Ascending aorta (tissue), 2 donors: ENCODE measurements at places on chromosomes 4 and X. TPM values are rescaled to one million over a fixed set of nuclear protein-coding genes. Genes with fewer than 3 reads are reported as not detected.

FANCB gene
- total RNA-seq: not detected

CCNQ gene
- total RNA-seq: 52.7 TPM

ADH1A gene
- not detected for total RNA-seq

ADAM29 gene
- total RNA-seq: not detected

BMX gene
- 1.3 TPM for total RNA-seq

DAPP1 gene
- not detected for total RNA-seq

MFSD8 gene
- total RNA-seq: 26.3 TPM

PRSS12 gene
- total RNA-seq: not detected

RTL3 gene
- total RNA-seq: not detected

TLR1 gene
- 1.1 TPM for total RNA-seq

CSTF2 gene
- total RNA-seq: 1.1 TPM

CT47C1 gene
- not detected for total RNA-seq

GRCh38 chr4:38454284-38454683 is 209.7 kb upstream of the KLF3 start:
- no peak for DNase-seq
- H3K4me1 ChIP-seq: peaks cover 4% of the 10 kb centered on the region
- H3K4me3 ChIP-seq: no peak overlapping the region
- H3K27ac ChIP-seq: no peak overlapping the region
- H3K36me3 ChIP-seq: no peaks in the 10 kb centered on the region

DNA sequence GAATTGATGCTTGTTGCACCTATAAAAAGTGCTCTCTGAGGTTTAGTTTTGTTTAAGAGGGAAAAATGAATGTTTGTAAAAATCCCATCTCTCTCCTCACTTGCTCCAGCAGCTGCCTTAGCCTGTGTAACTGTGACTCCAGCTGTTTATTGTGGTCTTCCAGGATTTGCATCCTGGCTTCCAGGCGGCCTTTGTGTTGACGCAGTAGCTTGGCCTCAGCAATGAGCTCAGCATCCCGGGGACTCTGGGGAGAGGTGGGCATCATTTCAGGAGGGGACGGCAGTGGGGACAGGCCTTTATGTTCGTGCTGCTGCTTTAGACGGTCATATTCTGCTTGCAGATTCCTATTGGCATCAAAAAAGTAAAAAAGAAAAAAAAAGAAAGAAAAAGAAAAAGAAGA is 75.3 kb upstream of the FTHL17 start:
- H3K27ac ChIP-seq: no peak overlapping the region
- H3K27me3 ChIP-seq: no peaks in the 10 kb centered on the region
- no peak for DNase-seq
- no peak overlapping the region for H3K4me3 ChIP-seq
- H3K36me3 ChIP-seq: peaks cover 4% of the 10 kb centered on the region
- H3K4me1 ChIP-seq: no peaks in the 10 kb centered on the region

- H3K4me1 ChIP-seq: no peaks in the 10 kb centered on the region
- H3K36me3 ChIP-seq: no peaks in the 10 kb centered on the region
- no peaks in the 10 kb centered on the region for H3K27me3 ChIP-seq
- no peak overlapping the region for H3K27ac ChIP-seq
Measured at GRCh38 chrX:45300638-45301037, 100.0 kb upstream of the DIPK2B start.

DNA sequence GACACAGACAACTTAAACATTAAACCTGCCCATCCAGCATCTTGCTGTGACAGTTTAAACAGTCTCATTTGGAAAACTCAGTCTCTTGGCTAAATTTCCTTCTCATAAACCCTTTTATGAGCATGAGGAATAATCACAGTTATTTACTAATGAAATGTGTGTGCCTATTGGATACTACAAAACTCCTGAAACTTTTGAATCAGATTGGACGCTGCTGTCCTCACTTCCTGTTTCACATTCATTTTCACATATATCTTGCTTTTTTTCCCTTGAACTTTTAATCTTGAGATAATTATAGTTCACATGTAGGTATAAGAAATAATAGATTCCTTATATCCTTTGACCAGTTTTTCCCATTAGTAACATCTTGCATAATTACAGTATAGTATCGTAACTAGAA is 111.7 kb downstream of the CDKL5 start:
- H3K4me3 ChIP-seq: no peak overlapping the region
- H3K4me1 ChIP-seq: no peaks in the 10 kb centered on the region
- H3K27ac ChIP-seq: no peak overlapping the region
- H3K27me3 ChIP-seq: no peaks in the 10 kb centered on the region
- no peaks in the 10 kb centered on the region for H3K36me3 ChIP-seq

DNA sequence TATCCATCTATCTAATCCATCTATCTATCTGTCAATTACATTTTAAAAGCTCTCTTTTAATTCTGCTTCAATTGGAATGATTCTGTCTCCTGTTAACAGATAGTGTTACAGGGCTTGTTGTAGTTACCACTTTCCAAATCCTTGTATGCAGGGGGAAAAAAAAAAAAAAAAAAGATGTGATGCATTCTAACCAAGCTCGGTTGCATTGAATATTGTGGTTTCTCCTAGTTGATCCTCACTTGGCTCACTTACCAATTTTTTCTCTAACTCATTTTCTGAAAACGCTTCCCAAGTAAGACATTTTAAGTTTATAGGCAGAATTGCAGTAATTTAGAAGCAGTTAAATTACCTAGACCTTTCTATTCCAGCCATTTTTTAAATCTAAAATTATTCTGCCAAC is 327.9 kb upstream of the PITX2 start:
- H3K27ac ChIP-seq: no peak overlapping the region
- no peaks in the 10 kb centered on the region for H3K4me1 ChIP-seq
- H3K4me3 ChIP-seq: no peak overlapping the region
- no peaks in the 10 kb centered on the region for H3K27me3 ChIP-seq

- no peaks in the 10 kb centered on the region for H3K36me3 ChIP-seq
- no peak overlapping the region for H3K27ac ChIP-seq
- peaks cover 12% of the 10 kb centered on the region for H3K27me3 ChIP-seq
- peaks cover 12% of the 10 kb centered on the region for H3K4me1 ChIP-seq
Measured at GRCh38 chr4:118356731-118357130, 3.9 kb upstream of the PRSS12 start.

GRCh38 chrX:97995834-97996233 is 1112.1 kb downstream of the RPA4 start:
- no peaks in the 10 kb centered on the region for H3K4me1 ChIP-seq
- no peak overlapping the region for H3K4me3 ChIP-seq
- no peak for DNase-seq
- no peak overlapping the region for H3K27ac ChIP-seq

GRCh38 chr4:153758136-153758535 is 1.7 kb downstream of the RNF175 start:
- no peaks in the 10 kb centered on the region for H3K4me1 ChIP-seq
- H3K4me3 ChIP-seq: no peak overlapping the region
- no peaks in the 10 kb centered on the region for H3K36me3 ChIP-seq
- DNase-seq: no peak

- no peak for DNase-seq
- H3K27ac ChIP-seq: no peak overlapping the region
- H3K4me1 ChIP-seq: no peaks in the 10 kb centered on the region
- no peak overlapping the region for H3K4me3 ChIP-seq
- H3K27me3 ChIP-seq: no peaks in the 10 kb centered on the region
Measured at GRCh38 chr4:155906554-155907247, 3.2 kb downstream of the TDO2 start.

DNA sequence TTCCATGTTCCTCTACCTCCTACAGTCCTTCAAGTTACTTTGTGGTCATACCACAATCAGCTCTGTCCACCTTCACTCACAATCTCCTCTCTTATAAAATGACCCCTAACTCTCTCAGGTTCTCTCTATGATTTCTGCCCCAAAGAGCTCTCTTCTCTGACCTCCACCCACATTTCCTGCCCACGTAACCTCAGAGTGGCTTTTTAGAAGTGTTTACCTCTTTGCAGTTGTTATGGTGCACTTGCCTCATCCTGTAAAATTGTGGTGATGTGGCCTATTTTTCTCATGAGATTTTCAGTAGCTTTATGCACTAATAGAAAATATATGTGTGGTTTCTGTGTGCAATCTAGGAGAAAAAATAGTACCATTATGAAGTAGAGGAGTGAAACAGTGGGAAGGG is 215.8 kb downstream of the PACRGL start:
- no peak overlapping the region for H3K27ac ChIP-seq
- H3K4me3 ChIP-seq: no peak overlapping the region
- H3K4me1 ChIP-seq: no peaks in the 10 kb centered on the region
- H3K36me3 ChIP-seq: no peaks in the 10 kb centered on the region
- DNase-seq: no peak

DNA sequence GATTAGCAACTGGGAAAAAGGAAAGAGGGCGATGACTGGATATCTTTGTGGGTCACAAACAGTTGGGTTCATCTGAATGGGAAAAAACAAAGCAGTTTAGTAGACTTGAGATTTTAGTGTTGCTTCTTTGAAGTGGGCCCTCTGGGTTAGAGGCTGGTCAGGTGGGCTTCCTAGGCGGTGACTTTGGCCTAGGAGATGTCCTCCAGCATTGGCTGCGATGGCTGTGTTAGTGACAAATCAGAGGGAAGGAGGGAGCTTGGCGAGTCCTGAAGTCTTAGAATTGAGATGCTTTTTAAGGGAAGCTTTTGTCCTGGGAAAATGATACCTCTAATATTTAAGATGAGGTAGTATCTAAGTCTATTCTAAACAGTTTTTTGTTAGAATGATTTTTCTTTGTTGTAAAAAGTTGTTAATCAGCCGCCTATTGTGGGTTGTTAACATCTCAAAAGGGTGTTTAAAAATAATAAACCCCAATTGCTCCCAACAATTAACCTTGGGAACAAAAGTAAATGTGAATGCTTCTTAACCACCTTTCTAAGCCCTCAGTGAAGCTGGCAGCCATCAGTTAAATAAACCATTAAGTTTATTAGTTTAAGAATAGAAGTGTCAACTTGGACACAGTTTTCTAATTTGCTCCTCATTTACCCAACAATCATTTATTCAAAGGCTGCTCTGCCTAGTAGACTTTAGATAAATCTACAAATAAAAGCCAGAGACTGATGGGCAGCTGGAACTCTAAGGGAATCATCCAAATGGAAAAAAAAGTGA is 31.7 kb downstream of the DLG3 start:
- H3K36me3 ChIP-seq: no peaks in the 10 kb centered on the region
- peak overlapping the region; percentile 69 for H3K27ac ChIP-seq
- no peak for DNase-seq
- H3K4me3 ChIP-seq: no peak overlapping the region
- H3K4me1 ChIP-seq: peaks cover 15% of the 10 kb centered on the region

DNA sequence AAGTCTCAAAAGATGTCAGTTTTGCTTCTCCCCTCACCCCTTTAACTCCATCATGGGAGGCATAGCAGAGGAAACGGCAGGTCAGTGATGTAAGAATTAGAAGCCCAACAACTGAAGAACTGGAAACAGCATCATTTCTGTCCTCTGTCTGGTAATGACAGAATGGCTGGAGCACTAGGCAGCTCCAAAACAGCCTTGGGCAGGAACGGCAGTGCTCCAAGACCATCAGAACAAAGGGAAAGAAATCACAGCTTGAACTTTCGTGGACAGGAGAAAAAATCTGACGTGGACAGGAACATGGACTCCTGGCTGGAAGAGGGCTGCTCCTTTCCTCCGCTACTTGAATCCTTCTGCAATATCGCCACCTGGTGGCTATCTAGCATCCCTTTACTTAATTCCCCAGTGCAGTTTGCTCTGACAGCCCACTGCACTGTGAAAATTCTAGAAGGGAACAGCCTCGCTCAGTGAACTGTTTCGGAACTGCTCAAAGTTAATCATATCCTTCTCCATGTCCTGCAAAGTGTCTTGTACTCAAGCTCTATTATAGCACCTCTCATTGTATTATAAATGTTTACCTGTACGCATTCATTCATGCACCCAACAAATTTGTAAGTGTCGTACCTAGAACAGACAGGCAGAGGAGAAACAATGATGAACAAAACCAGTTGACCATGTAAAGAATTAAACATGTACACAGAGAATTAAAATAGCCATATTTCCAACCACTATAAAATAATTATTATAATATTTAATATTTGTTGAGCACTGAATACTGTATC is 20.4 kb downstream of the SLC25A53 start:
- H3K27ac ChIP-seq: peak overlapping the region; percentile 60
- H3K4me1 ChIP-seq: no peaks in the 10 kb centered on the region
- no peaks in the 10 kb centered on the region for H3K27me3 ChIP-seq
- peak overlapping the region; percentile 24 for H3K4me3 ChIP-seq
- no peaks in the 10 kb centered on the region for H3K36me3 ChIP-seq

GRCh38 chrX:123504630-123505270 is 228.1 kb downstream of the THOC2 start:
- no peak overlapping the region for H3K27ac ChIP-seq

DNA sequence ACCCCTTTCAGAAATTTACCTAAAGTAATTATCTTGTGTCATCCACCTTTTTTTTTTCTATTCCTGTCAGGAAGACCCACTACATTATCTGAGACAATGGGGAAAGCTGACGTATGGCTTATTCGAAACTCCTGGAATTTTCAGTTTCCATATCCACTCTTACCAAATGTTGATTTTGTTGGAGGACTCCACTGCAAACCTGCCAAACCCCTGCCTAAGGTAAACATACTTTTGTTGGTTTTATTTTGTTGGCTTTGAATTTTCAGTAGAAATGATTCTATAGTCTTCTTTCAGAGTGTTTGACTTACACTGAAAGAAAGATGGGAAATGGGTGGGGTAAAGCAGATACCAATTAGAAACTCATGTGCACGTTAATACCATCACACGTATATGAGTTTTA is 2.2 kb downstream of the UGT2B7 start:
- no peak for DNase-seq
- H3K36me3 ChIP-seq: no peaks in the 10 kb centered on the region
- no peak overlapping the region for H3K4me3 ChIP-seq
- no peak overlapping the region for H3K27ac ChIP-seq
- no peaks in the 10 kb centered on the region for H3K27me3 ChIP-seq

- no peaks in the 10 kb centered on the region for H3K27me3 ChIP-seq
- H3K27ac ChIP-seq: no peak overlapping the region
- no peaks in the 10 kb centered on the region for H3K36me3 ChIP-seq
- no peak overlapping the region for H3K4me3 ChIP-seq
Measured at GRCh38 chrX:46547857-46548256, 2.6 kb upstream of the ZNF674 start.

DNA sequence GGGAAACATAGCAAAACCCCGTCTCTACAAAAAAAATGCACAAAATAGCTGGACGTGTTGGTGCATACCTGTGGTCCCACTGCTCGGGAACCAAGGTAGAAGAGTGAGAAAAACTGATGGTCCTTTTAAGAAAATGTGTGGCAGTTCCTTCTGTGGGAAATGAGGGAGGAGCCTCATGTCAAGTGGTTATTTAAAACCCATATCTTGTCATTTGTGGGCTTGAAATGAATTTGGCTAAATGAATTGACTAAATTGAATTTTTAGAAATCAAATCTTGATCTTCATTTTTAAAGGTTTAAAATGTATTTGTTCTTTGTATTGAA is 16.2 kb upstream of the LAMP2 start:
- peak overlapping the region; percentile 67 for H3K4me3 ChIP-seq
- no peaks in the 10 kb centered on the region for H3K36me3 ChIP-seq
- no peak for DNase-seq
- H3K27me3 ChIP-seq: no peaks in the 10 kb centered on the region
- peak overlapping the region; percentile 84 for H3K27ac ChIP-seq

DNA sequence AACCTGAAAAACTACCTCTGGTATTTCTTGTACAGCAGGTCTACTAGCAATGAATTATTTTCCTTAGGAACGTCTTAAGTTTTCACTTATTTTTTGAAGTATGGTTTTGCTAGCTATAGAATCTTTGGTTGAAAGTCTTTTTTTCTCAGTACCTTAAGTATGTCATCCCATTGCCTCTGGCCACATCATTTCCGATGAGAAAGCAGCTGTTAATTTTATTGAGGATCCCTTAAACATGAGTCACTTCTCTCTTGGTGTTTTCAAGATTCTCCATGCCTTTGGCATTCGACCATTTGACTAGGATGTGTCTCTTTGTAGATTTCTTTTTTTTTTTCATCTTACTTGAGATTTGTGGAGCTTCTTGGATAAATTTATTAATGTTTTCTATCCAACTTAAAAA is 803.8 kb upstream of the AMOT start:
- DNase-seq: no peak
- no peak overlapping the region for H3K4me3 ChIP-seq
- H3K27me3 ChIP-seq: no peaks in the 10 kb centered on the region
- H3K4me1 ChIP-seq: no peaks in the 10 kb centered on the region
